ENCODE measurements at places on chromosomes 1 and 21.
A peak's percentile ranks its signal among the peaks of the same experiment; 100 is the strongest.

- peak; percentile 88 for DNase-seq
Observed at GRCh38 chr1:117657031-117657430, 51.2 kb downstream of the TENT5C start.

GRCh38 chr1:172753964-172754363 is 95.1 kb downstream of the FASLG start:
- no peak for DNase-seq

DNA sequence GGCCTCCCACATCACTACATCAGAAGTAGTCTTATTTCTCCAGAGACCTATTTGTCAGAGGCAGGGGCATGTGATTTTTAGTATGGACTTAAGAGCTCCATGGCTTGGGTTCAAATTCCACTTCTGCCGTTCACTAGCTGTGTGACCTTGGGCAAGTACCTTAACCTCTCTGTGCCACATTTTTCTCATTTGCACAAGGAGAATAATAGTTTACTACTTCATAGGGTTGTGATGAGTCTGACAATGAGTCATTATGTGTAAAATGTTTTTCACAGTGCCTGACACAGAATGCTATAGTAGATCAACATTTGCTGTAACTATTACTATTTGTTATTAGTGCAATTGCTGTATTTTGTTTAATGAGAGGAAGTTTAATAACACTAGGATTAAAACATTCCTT is 200.6 kb downstream of the PRDM2 start:
- no peak for DNase-seq

- peak; percentile 61 for DNase-seq
Observed at GRCh38 chr21:40270047-40270446, 402.8 kb downstream of the PCP4 start.

- DNase-seq: no peak
Observed at GRCh38 chr1:184605941-184606340, 148.7 kb downstream of the EDEM3 start.

DNA sequence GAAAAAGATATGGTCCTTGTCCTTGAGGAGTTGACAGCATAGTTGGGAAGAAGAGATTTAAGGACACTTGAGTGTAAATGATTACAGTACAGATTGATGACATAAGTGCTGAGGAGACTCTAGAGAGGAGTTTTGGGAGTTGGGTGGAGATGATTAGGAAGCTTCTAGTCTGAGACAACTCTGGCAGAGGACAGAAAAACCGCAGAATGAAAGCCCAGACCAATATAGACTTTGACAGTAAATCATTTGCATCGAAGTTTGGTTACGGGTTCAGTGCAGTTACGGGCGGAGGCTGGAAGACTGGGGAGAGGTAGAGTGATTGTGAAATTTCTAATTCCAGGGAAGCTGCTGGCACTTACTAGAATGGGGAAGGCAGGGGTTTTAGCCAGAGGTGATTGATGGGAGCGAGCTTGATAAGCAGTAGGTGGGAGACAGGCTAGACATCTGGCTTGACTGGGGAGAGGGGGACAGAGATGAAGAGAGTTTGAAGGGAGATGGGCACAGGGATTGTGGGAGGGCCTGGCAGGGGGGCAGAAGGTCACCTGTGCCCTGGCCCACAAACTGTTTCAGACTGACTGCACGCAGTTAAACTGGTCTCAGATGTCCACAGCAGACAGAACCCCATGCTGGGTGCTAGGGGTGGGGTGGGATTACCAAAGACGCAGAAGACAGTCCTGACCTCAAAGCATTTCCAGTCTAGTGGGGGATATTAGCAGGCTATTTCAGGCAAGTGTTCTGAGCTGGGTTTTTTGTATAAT is 20.1 kb downstream of the SH2D2A start:
- no peak for DNase-seq

GRCh38 chr1:161511018-161511755 is 5.9 kb downstream of the FCGR2A start:
- peak; percentile 24 for DNase-seq

DNA sequence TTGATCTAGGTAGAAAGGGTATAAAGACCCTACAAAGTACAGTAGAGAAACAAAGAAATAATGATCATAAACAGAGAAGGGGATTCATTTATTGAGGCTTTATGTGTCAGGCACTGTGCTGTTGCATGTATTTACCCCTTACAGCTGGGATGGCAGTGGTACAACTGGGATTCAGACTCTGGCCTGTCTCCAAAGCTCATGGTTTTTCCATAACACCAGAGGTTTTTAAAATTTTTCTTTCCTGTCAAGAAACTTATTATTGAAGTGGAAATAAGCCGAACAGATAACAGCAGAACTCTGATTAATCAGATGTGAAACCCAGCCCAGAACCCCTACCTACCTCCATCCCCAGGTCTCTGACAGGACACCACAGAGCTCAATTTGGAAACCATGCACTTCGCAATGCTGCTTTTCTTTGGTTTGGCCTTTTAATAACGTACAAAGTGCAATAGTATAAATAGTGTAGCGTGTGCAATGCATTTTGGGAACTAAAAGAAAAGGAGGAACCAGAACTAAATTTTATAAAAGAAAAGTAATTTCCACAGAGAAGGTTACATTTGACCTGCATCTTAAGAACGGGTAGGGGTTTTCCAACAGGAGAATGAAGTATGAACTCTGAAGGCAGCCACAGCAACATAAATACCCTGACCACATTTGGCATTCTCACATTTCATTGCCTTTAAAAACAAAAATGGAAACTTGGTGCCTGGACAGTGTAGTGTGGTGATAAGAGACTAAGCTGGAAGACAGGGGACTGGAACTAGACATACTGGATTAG is 92.0 kb upstream of the S1PR1 start:
- peak; percentile 61 for DNase-seq

DNA sequence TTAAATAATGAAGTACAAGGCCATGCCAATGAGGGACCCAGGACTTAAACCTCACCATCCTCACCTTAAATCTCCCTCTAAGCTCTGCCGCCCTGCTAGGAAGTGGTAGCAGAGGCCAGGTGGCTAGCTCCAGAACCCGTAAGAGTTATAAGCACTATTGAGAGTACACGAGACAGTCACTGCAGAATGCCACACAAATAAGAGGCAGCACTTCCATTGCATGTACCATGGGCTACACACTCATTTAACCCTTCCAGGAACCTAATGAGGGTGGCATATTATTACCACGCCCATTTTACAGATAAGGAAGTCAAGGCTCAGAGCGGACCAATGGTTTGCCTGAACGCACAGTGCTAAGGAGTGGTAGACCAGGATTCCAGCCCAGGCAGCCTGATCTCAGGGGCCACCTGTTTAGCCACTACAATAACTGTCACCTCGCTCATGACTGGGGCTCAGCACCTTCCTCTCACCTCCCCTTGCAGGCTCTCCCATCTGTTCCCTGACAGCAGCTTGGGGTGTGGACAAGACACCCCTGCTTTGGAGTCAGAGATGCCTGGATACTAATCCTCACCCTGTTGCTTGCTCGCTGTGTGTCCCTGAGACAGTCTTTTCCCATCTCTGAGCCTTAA is 54.8 kb upstream of the ID3 start:
- no peak for DNase-seq

GRCh38 chr1:226607268-226607660 is 58.7 kb downstream of the STUM start:
- DNase-seq: no peak

DNA sequence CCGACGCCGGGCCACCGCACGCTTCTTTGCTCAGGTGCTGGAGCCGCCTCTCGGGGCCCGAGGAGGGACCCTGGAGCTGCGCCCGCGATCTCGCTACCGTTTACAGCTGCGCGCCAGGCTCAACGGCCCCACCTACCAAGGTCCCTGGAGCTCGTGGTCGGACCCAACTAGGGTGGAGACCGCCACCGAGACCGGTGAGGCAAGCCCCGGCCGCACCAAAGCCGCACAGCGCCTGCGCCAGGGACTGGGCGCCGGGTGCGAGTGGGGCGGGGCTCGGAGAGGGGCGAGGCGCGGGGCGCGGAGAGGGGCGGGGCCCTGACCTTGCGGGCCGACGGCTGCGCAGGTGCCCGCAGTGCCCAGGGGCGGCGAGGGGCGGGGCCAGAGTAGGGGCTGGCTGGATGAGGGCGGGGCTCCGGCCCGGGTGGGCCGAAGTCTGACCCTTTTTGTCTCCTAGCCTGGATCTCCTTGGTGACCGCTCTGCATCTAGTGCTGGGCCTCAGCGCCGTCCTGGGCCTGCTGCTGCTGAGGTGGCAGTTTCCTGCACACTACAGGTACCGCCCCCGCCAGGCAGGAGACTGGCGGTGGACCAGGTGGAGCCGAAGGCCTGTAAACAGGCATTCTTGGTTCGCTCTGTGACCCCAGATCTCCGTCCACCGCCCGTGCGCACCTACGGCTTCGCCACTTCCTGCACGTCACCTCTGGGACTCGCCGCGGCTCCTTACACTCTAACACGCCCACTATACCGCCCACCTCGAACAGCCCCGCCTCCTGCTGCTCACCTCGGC is 9.8 kb upstream of the CDC20 start:
- DNase-seq: peak; percentile 79

DNA sequence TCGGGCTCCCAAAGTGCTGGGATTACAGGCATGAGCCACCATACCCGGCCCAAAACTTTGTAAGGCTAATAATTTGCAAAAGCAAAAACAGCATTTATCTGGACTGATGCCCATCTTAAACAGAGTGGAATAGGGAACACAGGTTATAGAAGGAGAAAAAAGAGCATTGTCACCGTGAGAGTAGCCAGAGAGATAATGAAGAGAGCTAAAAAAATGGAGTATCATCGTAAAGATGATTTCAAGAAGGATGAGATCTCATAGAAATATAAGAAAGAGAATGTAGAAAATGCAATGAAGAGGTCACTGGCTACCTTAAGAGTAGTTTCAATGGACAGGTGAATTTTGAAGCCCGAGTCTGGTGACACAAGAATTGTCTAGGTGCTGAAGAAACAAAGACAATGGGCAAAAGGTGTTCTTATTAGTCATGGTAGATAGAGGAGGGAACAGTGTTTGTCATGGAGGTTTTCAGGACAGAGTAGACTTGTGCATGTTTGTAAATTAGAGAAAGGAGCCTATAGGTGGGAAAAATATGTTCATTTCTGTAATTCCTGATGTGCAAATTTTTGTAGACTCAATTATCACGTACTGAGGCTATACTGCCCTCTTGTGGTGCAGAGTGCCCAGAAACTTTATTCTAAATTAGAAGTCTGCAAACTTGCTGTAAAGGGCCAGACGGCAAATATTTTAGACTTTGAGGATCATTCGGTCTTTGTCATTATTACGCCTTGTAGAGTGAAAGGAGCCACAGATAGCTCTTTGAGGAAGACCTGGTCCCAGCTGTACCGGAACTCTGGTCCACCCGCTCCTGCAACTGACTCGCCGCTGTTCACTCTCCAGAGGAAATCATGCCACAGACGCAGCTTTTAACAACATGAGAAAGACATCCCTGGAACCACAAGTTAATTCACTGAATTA is 8.1 kb upstream of the TMEM183A start:
- DNase-seq: peak; percentile 59

DNA sequence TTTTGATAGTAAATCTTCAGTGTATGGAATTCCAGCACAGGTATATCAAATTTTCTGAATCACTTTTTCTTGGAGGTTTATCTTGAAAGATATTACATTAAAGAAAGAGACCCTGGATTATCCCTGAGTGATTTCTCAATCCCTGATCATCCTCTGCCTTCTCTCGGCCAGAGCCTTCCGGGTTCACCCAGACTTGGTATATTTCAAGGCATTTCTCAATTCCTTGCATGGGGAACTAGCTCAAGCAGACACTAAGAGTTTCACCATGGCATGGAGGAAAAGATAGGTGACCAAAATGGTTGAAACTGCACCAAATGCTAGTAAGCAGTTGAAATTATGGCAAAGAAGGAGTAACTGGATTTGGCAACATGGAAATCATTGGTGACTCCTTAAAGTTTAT is 5.7 kb downstream of the VAMP4 start:
- no peak for DNase-seq

DNA sequence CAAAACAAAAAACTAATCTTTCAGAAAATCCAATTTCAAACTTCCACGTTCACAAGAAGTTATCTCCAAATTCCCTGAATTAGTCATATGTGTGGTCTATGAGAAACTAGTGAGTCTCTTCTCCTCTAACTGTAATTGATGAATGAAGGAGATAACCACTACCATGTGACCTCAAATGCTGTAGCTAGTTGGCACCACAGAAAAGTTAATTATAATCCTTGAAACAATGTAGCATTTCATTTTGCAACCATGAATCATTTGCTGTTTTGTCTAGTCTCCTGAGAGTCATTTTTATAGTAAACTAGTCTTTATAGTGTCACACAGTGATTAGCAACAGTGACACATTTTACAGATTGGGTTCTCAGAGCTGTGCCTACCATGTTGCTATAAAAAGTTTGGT is 287.5 kb downstream of the LRRIQ3 start:
- no peak for DNase-seq

DNA sequence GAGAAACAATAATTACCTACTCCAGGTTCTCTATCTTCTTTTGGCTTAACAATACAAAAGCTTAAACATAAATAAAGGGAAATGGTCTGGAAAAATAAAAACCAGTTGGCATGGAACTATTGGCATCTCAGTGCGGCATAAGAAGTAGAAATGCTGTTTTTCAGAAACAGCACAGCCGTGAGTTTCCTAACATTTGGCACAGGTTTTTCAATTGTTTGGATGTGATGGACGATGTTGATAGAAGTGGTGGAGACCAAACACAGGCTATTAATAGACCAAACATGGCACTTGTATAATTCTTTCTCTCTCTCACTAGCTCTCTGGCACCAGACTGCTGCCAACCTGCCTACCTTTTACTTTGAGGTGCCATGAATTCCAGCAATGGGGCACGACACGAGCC is 36.2 kb downstream of the KCNN3 start:
- no peak for DNase-seq

DNA sequence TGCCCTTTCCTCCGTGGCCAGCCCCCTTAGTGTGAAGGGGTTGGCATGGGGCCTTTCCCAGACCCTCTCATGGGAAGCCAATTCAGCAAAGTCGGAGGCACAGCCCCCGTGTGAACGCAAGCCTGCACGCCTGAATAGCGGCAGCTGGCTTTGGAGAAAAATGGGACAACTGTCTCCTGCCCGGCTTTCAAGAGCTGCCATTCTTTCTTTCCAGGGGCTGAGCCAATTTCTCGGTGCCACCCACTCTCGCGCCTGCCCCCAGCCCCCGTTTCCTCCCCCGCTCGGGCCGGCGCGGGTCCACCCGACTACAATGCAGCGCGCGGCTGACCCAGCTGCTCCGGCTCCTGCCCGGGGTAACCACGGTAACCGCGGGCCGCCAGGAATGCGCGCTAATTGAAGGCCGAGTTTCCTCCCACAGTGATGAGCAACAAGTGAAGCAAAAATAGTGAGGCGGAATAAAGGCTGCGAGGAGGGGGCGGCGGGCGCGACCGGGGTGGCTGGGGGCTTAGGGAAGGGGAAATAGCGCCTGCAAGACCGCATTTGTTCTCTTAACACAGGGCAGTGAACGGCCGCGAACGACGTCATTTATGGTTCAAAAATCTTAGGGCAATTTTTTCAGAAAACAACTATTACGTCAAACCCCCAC is 27.8 kb downstream of the ILDR2 start:
- peak; percentile 50 for DNase-seq

GRCh38 chr1:67957066-67957465 is 93.4 kb downstream of the DIRAS3 start:
- DNase-seq: peak; percentile 98

- no peak for DNase-seq
Observed at GRCh38 chr1:1489231-1489630, 17.7 kb downstream of the ATAD3B start.
